ENCODE measurements at places on chromosomes 6 and 20. TPM values are rescaled to one million over a fixed set of nuclear protein-coding genes. Genes with fewer than 3 reads are reported as not detected.

CST4 gene
- total RNA-seq = not detected

SLC16A10 gene
- 4.1 TPM for total RNA-seq

MCHR2 gene
- not detected for total RNA-seq

ARG1 gene
- total RNA-seq = not detected

RAB32 gene
- 0.32 TPM for total RNA-seq

GRCh38 chr6:26064619-26065257 is 22.5 kb upstream of the HFE start:
- DNase-seq = no peak

DNA sequence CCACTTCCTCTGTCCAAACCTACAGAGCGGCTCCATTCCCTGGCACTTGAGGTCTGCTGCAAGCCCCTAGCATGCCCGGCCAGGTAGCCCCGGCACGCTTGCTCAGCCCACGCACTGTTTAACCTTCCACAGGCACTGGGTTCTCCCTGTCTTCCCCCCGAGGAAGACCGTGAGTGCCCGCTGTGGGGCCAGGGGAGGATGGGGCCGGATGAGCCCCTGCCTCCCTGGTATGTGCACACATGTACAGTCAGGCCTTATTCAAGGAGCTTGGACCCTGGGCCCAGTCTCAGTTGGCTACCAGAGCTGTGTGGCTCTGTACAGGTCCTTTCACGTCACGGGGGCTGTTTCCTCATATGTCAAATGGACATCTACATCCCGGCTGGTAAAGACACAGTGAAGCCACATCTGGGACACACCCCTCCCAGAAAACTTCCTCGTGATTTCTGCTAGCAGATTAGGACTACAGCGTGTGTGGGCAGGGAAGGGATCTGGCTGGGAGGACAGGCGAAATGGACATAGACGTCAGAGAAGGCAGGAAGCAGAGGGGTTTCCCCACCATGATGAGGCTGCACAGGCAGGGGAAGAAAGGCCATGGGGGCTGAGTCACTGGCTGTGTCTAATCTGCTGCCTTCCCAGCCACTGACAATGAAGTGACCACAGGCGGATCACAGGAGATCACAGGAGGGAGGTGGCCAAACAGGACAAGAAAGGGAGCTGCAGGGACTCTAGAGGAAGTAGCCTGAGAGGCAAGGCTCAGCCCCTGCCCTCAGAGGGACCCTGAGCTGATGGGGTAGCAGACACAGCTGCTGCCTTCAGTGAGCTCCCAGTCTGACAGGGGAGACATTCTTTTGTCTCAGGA is 62.9 kb downstream of the MRPL14 start:
- no peak for DNase-seq

DNA sequence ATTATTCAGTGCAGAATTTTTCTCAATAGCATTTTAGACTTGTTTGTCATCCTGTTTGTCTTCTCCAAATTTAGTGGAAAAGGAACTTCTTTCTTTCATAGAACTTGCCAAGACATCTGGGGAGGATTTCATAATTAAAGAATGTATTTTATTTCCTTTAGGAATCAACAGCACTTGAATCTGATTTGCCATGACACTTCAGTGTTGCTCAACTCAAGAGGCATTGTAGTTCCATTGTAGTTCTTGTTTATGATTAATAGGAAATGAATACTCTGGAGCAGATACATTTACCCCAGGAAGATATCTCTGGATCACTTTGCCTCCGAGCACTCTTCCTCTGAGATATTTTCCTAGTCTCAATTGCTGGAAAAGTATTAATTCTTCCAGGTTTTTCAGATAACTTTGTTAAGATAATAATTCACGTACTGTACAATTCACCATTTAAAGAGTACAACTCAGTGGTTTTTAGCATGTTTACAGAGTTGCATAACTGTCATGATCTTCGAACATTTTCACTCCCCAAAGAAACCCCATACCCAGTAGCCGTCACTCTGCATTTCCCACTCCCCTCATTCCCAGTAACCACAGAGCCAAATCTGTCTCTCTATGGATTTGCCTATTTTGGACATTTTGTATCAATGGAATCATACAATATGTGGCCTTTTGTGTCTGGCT is 29.7 kb downstream of the AKAP12 start:
- no peak for DNase-seq

DNA sequence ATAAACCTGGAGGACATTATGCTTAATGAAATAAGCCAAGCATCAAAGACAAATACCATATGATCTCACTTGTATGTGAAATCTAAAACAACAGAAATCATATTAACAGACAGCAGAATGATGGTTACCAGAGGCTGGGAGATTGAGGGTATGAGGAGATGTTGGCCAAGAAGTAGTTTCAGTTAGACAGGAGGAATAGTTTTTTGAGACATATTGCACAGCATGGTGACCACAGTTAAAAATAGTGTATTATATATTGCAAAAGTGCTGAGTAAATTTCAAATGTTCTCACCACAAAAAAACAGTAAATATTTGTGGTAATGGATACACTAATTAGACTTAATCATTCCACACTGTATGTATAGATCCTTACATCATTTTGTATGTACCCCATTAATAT is 1.8 kb downstream of the GABRR1 start:
- DNase-seq = no peak

DNA sequence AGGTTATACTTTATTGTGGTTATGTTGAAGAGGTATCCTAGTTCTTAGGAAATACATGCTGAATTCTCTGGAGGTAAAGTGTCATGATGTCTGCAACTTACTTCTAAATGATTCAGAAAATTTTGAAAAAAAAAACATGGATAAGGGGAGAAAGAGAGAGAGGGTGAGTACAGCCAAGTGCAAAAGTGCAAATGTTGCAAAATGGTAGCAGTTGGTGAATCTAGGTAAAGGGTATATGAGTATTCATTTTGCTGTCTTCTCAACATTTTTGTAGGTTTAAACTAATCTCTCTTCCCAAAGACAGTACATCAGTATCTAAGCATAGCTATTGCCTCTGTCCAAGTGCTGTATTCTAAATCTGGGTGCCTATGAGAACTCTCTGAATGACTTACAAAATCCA is 579.4 kb upstream of the CHD6 start:
- DNase-seq = no peak

- no peak for DNase-seq
Observed at GRCh38 chr20:389220-389619, 8.7 kb downstream of the TRIB3 start.

GRCh38 chr6:147227770-147228320 is 23.6 kb downstream of the STXBP5 start:
- no peak for DNase-seq

GRCh38 chr20:37475252-37475651 is 45.8 kb upstream of the NNAT start:
- no peak for DNase-seq

- no peak for DNase-seq
Observed at GRCh38 chr6:38730140-38730862, 15.2 kb downstream of the DNAH8 start.

DNA sequence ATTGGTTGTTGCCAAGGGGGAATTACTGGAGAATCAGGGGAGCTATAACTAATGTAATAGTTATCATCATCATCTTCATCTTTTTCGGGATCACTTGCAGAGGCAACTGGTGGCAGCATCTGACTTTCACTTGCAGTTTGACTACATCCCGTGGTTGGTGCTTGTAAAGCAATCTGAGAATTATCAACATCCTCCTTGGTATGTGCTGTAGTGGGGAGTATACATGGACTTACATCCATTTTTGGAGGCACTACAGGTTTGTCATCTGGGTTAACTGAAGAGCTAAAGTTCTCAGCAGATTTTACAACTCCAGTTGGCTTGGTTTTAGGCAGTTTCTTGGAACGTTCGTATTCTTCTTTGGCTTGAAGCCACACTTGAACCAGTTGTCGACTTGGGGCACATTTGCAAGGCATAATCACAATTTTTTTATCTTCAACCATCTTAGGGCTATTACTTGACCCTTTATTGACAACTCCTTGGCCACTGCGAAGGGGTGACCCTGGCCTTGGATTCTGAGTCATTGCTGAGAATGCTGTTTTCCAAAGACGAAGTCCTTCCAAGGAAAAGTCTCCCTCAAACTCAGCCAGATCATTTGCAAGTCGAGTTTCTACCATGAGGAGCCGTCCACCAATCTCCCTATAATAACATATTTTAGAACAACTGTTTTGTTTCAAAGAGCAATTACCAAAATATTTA is 115.5 kb downstream of the REV3L start:
- no peak for DNase-seq

DNA sequence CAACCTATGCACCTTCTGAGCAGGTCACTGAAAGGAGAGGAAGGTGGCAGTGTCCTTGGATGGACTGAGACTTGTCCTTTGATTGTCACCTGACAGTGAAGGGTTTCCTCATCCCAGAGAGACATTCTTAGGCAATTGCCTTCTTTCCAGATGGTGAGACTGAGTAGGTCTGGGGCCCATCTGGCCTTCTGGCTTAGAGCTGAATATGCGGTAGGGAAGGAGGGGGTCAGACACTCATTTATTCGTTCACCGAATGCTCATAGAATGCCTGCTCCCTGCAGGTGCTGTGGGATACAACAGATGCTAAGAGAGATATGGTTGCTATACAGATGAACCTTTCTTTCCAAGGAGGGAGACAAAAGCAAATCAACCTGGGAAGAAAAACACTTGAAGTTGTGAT is 76.8 kb downstream of the BMP6 start:
- no peak for DNase-seq

DNA sequence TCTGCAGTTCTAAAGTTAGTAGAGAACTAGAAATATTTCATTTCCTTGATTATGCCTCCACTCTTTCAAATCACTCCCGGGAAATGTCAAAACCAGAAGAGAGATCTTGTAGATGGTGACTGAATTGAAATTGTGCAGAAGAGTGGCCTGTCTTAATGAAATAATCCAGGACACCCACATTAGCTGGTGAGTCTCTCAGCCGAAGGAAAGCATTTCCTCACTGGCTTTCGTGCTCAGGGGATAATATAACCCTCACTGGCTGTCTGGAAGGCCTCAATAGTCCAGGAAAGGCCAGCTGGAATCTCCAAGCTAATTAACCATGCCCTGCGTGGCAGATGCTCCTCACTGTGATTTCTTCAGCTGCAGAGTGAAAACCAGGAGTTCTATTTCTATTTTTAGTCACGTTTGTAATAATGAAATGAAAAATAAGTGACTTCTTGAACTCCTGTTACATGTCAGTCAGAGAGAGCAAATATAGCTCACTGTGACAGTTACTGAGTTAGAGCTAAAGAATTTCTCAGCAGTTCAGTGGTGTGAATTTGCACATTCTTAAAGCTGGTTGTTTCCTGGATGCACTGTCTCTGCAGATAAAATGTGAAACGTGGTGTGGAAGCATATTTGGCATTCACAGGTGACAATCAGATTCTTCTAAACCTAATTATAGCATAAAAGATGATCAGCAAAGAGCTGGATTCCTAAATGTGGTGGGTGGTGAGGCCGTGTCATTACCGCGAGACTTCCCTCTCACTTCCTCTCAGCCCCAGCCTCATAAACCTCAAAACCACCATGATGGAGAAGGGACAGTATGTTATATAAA is 211.7 kb downstream of the LMBRD1 start:
- DNase-seq = no peak

GRCh38 chr6:56729719-56730118 is 87.0 kb upstream of the DST start:
- no peak for DNase-seq

GRCh38 chr20:6533351-6533750 is 234.1 kb upstream of the BMP2 start:
- no peak for DNase-seq

DNA sequence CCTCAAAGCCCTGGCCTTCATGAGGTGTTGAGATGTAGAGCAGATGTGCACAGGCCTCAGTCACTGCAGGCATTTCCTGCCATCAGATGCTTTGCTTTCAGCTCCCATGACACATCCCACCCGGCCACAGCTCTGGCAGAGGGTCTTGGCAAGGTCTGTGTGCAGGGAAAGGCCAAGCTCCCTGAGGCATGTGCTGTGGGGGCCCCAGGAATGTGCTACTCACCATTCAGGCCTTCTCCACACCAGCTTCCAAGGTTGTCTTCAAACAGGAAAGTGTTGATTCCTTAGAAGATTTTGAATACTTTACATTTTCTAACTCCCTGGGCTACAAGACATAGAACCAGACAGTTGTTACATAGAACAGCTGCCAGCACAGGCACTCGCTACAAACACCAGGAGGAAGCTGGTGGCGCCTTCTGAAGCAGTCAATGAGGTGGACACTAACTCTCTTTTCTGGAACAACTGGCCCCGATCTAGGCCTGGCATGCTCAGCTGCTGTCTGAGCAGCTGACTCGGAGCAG is 27.8 kb downstream of the CASS4 start:
- DNase-seq = no peak

- DNase-seq = no peak
Observed at GRCh38 chr6:52061481-52061880, 25.9 kb downstream of the PKHD1 start.

GRCh38 chr20:17317341-17317740 is 90.5 kb downstream of the PCSK2 start:
- DNase-seq = no peak

DNA sequence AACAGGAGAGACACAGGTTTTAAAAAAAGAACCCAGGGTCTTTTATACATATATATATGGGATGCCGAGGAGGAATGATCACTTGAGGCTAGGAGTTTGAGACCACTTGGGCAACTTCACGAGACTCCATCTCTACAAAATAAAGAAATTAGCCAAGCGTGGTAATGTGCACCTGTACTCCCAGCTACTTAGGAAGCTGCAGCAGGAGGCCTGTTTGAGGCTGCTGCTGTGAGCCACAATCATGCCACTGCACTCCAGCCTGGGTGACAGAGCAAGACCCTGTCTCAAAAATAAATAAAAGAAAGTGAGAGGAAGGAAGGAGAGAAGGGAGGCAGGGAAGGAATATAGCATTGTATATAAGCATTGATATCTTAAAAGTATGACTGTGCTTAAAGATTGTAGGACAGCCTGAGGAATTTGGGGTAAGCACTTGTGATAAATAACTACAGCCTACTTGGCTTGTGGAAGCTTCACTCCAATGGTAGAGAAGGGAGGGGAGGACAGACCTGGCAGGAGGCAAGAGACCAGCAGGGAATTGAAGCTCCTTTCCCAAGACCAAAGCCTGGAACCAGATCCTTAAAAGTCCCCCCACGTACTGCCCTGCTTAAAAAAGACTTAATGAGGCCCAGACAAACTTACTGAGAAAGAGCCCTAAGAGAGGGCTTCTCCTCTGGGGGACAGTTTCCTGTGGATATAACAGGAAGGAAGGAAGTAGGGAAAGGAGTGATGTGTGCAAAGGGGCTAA is 2.5 kb upstream of the SNTA1 start:
- DNase-seq = no peak

DNA sequence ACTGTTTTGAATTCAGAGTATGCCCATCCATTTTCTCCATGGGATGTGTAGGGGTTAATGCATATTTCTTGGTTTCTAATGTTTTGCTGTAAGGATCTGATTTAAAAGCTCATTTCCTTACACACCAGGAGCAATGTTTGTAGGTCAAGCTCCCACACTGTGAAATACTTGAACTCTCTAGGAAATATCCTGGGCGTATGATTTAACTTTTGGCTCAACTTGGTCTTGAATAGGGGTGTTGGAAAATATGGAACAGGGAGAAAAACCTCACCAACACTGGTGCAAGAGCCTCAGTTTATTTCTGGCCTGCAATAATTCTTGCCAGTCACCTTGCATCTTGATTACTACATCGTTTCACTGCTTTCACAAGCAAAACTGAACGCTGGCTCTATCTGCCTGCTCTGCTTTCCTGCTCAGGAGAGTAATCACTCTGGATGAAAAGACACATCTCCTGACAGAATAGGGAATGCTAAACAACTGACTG is 25.1 kb upstream of the RFPL4B start:
- DNase-seq = no peak
